Mammary epithelial cell (primary cell): ENCODE measurements at places on chromosomes 5 and 9.

GRCh38 chr5:43305948-43306565 lies 7.2 kb downstream of the HMGCS1 start:
- DNase-seq, result no peak

DNA sequence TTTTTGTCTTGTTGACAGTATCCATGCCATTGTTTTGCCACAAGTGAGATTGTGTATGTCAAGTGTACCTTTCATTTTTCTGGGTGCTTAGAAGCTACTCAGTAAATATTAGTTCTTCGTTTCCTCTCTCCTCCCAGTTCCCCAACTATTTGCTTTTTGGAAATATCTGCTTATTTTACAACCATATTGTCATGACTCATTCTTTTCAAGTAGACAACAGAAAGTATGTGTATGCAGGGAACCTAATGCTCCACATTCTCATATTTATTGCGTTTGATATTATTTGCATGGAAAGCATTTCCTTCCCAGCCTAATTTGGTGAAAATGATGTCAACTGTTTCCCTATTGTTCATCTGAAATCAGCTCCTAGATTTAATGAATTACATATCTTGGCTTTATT lies 483.7 kb upstream of the RIOK2 start:
- no peak for DNase-seq

- no peak for DNase-seq
These were observed 46.2 kb upstream of the PCSK5 start for GRCh38 chr9:75844321-75844720.

DNA sequence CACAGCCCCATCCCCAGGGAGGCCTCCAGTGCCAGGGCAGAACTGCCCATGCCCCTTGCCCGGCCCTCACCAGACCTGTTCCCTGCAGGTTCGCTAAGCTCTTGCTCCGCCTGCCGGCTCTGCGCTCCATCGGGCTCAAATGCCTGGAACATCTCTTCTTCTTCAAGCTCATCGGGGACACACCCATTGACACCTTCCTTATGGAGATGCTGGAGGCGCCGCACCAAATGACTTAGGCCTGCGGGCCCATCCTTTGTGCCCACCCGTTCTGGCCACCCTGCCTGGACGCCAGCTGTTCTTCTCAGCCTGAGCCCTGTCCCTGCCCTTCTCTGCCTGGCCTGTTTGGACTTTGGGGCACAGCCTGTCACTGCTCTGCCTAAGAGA lies 110.1 kb downstream of the RXRA start:
- DNase-seq, result no peak
